ENCODE measurements at places on chromosomes 1 and 21.

GRCh38 chr1:119294722-119295121 lies 73.9 kb upstream of the HAO2 start:
- no peak for DNase-seq

GRCh38 chr1:172211221-172211620 lies 209.3 kb upstream of the C1orf105 start:
- no peak for DNase-seq

DNA sequence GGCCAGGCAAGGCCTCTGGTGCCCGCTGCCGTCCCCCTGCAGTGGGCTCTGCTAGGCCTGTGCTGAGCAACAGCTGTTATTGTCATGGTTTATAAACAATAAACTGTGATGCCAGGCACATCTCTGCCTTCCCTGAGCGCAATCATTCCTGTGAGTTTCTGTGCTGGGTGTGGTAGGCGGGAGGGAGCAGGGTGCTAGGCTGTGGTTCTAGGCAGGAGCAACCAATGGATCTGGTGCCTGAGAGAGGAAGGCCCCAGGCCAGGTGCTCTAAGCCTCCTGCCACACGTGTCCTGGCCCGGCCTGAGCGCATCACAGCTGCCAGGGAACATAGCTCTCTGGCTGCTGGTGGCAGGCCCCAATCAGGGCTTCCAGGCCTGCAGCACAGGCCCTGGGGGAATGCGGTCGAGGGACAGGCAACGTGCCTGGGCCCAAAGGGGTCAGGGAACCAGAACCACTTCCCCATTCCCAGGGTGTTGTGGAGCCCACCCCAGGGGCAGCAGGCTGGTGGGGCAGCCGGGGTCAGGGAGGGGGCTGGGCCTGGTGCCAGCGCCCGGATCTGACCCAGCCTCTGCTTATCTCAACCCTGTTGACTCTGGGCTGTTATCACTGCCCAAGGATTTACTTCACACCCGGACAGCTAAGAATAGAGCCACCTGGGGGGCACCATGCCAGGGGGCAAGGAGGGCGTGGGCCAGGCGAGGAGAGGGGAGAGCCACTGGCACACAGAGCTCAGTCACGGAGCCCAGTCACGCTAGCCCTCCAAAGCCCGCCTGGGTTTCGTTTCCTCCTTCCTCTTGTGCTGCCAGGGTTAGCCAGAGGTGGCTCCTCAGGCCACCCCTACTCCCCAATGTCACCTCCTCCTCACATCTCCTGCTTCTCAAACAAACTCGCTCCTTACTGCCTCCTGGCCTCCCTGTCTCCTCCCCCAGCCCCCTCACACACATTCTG lies 11.5 kb downstream of the TRIM46 start:
- DNase-seq = peak; percentile 93

DNA sequence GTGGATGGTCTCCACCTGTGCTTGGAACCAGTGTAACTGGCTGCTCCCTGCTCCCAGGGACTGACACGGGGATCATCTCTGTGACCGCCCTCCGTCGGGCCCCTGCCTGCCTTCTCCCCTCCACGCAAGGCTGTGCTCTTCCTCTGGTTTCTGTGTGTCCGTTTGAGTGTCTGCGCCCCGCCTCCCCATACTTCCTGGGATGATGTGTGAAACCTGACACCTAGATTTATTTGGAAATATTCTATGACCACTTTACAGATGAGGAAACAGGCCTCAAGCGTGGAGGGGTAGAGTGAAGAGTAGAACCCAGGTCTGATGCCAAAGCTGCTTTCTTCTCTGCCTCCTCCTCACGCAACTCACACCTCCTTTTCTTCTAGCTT lies 24.3 kb downstream of the LDLRAP1 start:
- no peak for DNase-seq

GRCh38 chr21:34965200-34966174 lies 83.6 kb downstream of the RUNX1 start:
- no peak for DNase-seq

- DNase-seq = peak; percentile 48
Observed at GRCh38 chr1:92858564-92859399, 26.9 kb downstream of the RPL5 start.

DNA sequence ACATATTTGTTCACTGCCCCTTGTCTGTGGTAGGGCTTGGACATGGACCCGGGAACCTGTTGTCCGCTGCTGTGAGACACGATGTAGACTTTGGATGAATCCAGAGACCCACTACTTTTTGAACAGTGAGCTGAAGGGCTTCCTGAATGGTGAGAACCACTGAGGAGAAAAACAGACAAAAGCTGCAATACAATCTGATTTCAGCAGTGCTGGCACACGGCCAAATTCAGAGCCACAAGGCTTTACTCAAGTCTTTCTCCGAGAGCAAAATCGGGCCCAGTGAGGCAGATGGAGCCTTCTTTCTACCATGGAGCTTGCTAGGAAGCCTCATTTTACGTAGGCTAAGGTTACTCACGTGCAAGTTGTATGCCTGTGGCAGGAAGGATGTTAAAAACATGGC lies 197.6 kb downstream of the SIPA1L2 start:
- no peak for DNase-seq

DNA sequence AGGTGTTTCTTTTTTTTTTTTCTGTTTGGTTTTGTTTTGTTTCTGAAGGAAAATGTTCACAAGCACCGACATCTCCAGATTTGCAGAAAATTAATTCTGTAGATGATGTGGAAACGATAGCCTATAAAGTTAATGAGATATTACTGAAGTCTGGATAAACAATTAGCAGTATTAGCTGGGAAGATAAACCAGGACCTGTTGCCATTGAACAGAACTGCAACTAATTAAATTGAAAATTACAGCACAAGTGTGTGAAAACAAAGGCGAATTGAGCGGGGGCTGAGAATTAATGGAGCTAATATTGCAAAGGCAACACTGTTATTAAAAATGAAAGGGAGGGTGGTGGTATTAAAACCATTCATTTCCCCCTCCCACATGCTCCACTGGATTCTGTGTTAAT lies 107.5 kb upstream of the AJAP1 start:
- DNase-seq = no peak

DNA sequence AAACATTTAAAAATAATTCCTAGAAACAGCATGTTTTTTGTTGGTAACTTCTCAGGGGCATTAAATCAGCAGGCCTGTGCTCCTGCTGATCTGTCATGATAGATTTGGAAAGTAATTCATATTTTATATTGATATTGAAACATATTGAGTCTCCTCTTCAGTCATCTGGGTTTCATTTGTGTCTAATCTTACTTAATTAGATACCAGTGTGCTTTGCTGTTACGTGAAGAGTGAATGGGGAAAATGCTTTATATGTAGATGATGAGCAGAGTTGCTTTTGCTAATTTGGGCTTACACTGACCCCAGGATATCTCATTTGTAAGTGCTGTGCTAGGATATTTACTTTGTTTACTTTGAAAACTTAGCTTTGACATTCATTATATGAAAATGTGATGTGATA lies 45.9 kb downstream of the CHRM3 start:
- no peak for DNase-seq

DNA sequence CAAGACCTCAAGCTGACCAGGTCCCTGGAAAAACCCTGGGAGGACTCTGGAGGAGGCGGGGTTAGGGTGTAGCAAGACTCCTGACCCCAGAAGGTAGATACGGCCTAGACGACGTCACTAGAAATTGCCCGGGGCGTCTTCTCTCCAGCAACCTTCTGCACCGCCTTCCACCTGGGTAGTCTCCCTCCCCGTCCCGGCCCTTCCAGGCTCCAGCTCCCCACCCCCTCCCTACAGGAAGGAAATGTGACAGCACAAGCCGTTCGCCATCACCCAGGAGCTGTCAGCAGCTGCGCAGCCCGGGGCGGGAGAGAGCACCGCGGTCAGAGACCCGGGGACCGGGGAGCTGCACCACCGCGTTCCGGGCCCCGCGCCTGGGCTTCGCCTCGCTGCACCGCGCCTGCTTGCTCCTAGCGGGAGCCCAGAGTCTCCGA lies 20.0 kb downstream of the SERTAD4 start:
- peak; percentile 74 for DNase-seq

DNA sequence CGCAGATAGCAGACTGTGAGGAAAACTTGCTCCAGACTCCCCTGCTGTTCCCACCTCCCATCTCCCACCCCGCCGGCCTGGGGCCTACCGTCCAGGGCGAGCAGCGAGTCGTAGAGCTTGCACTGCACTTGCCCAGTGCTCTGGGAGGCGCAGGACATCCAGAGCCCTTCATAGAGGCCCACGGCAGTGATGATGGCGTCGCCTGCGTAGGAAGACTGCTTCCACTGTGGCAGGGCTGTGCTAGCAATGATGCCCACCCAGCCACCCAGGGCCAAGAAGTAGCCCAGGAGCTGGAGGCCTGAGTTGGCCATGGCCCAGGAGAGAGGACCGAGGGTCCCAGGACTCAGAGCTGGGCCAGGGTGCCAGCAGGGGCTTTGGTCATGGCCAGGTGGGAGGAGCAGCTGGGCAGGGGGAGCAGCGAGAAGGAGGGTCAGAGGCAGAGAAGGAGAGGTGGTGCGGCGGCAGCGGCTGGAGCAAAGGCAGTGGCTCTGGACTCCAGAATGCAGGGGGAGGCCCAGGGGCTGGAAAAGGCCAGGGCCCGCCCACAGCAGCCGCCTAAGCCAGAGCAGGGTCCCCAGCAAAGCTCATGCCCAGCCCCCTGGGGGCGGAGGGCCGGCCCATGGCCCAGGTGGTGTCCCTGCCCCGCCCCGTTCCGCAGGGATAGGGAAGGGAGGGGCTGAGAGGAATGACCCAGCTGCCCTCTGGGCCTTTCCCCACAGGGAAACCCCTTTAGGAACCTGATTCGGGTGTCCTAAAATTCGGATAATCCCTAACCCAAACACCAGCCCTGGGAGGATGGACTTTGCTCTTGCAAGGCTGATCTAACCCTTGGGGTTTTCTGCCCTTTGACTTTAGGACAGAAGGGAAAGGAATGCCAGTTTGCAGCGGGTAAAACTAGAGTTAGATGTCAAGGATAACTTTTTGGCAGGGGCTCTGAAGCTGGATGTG lies at the start of gene CLDN19:
Gene CLDN19 (minus strand): TSS at position 484 of the 948 bp plus-strand sequence. CDS start 173 bp downstream, at position 311.
- DNase-seq = no peak

GRCh38 chr1:212860713-212861581 lies 2.9 kb downstream of the FLVCR1 start:
- peak; percentile 2 for DNase-seq

- DNase-seq = no peak
Observed at GRCh38 chr1:151060007-151060656, at the start of gene MLLT11. Gene MLLT11 (plus strand): TSS chr1:151060397. CDS start chr1:151067225, 6,828 bp downstream.

GRCh38 chr1:67134695-67135094 lies at the start of gene C1orf141:
Gene C1orf141 (minus strand): TSS chr1:67134970. CDS start chr1:67127240, 7,730 bp downstream.
- peak; percentile 77 for DNase-seq

GRCh38 chr1:7594002-7594713 lies 176.9 kb upstream of the VAMP3 start:
- no peak for DNase-seq

GRCh38 chr21:15124731-15125130 lies 59.9 kb upstream of the NRIP1 start:
- no peak for DNase-seq

DNA sequence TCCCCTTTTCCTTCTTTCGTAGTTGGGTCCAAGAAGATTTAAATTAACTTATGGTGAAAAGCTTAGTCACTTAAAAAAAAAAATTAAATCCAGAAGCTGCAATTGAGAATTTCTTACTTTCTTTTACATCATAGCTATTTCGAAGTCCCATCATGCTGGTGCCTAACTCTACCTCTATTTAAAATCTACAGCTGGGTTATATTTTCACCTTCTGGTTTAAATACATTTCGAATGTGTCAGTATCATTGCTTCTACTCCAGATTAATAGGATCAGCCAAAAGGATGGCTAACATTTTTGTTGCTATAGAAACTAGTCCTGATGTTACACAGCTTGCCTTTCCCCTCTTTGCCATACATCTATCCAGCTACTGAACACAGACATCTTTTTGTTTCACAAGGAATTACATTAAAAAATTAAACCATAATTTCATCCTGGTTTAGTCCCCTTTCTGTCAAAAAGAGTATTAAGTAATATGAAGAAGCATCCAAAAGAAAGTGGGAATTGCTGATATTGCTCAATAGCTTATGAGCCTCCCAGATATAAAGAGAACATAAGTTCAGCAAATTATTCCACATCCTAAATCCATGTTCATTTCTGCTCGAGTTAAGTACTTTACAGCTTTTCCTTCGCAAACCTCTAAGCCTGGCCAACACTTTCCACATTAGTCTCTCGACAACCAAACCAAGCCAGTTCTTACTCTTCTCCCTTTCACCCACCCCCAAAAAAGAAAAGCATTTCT lies 396.7 kb upstream of the DAB1 start:
- DNase-seq = peak; percentile 34

- DNase-seq = no peak
Observed at GRCh38 chr1:76482272-76482671, 385.0 kb upstream of the ST6GALNAC5 start.

GRCh38 chr1:159924791-159925718 lies at the start of gene TAGLN2:
Gene TAGLN2 (minus strand): TSS chr1:159925507. CDS start chr1:159920509, 4,998 bp downstream.
- DNase-seq = peak; percentile 97

- DNase-seq = no peak
Observed at GRCh38 chr1:89489047-89489729, 35.4 kb upstream of the LRRC8B start.

DNA sequence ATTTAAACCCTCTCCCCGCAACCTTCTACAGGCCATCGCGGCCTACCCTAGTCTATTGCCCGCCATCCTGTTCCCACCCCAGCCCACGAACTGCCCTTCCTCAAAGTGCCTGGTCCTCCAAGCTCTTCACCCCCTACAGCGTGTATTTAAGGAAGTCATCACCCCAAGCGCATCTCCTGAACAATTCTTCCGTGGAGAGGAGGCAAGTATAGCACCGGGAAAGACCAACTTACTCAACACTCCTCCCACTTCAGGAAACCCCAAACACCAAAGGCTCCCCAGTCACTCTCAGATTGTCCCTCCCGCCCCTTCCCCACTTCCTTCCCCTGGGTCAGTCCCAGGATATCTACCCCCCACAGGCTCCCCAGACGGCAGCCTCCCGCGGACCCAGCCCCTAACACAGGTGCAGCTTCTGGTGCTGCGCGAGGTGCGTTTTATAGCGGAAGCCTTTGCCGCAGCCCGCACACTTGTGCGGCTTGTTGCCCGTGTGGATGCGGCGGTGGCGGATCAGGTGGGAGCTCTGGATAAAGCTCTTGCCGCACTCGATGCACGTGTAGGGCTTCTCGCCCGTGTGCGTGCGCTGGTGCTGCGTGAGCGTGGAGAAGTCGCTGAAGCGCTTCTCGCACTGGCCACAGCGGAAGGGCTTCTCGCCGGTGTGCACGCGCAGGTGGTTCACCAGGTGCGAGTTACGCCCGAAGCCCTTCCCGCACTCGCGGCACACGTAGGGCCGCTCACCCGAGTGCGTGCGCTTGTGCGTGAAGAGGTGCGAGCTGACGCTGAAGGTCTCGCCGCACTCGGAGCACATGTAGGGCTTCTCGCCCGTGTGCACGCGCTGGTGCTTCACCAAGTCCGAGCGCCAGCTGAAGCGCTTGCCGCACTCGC lies 25.5 kb downstream of the ZNF697 start:
- no peak for DNase-seq

- DNase-seq = no peak
Observed at GRCh38 chr21:45393021-45393420, 11.9 kb upstream of the COL18A1 start.

GRCh38 chr1:23719162-23719820 lies 24.0 kb upstream of the ELOA start:
- peak; percentile 59 for DNase-seq
